ENCODE measurements at places on chromosomes 2 and 18. TPM values are rescaled to one million over a fixed set of nuclear protein-coding genes. Genes with fewer than 3 reads are reported as not detected.

DNA sequence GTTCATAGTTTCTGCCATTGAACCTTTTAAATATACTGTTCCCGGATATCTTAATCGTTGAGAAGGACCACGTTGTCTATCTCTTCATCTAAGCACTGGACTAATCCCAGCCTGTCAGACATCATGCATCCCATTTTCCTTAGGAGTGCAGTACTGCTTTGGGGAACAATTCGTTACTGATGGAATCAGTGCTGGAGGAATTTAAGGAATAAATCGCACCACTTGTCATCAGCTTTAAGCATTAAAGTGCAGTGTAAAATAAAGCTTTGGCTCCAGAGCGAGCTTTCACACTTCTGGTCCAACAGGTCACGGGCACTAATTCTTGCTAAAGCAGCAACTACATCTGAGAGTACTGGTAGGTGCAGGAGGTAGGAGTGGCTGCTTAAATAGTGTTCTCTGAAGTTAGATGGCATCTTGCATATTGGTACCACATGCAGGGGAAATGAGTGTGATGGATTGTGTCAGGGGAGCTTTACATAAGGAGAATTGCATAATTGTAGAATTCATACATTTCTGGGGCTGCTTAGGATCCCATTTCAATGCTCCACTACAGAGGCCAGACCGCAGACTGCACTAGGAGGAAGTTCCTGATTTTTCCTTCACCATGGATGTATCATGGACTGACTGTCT is 105.7 kb upstream of the RASGRP3 start:
- no peak for DNase-seq

GRCh38 chr18:8073167-8073566 is 506.1 kb downstream of the PTPRM start:
- DNase-seq, result no peak

- DNase-seq, result no peak
Observed at GRCh38 chr2:209977386-209978239, 24.8 kb upstream of the RPE start.

Gene CNGA3
- total RNA-seq, result not detected

Gene MTCL1
- 3.5 TPM for total RNA-seq

GRCh38 chr2:238158509-238159070 is at the start of gene ERFE:
TSS of gene ERFE (plus strand) at chr2:238158970. CDS start at chr2:238159008, 38 bp downstream.
- DNase-seq, result no peak

DNA sequence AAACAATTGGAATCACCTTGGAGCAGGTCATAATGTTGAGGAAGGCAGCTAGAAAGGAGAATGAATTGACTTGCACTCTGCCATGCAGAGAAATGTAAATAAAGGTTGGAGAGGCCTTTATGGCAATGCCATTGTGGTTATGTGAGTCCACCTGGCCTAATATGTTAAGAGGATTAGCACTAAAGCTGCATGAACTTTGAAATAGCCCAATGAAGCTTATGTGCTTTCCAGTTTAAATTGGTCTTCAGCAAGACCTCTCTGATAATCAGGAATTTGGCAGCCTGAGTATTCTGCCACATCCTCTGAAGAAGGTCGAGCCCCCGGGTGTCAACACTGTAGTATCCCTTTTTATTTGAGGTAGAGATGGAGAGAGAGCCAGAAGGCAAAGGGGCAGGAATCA is 464.9 kb downstream of the CDH2 start:
- no peak for DNase-seq

DNA sequence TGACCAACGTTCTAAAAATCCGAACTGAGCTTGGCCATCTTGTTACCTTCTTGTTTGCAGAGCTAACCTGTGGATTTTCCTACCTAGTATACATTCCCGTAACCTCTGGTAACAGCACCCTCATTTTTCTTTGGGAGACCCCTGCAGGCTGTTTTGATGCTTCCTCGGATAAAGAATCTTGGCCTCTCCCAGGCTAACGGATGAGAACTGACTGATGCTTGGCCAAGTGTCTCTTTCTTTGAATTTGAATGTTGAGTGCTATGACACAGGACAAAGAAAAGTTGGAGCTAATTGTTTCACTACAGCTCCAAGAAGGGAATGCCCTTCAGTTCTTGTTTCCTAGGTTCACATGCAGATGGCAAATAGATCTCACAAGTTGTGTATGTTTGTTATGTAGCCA is 19.3 kb upstream of the CAVIN2 start:
- no peak for DNase-seq

GRCh38 chr2:73112913-73113854 is at the start of gene RAB11FIP5:
TSS of gene RAB11FIP5 (minus strand) at chr2:73112948. CDS start at chr2:73112777, 171 bp downstream.
- DNase-seq, result peak; percentile 62

Gene PCGF1
- 16.9 TPM for total RNA-seq

DNA sequence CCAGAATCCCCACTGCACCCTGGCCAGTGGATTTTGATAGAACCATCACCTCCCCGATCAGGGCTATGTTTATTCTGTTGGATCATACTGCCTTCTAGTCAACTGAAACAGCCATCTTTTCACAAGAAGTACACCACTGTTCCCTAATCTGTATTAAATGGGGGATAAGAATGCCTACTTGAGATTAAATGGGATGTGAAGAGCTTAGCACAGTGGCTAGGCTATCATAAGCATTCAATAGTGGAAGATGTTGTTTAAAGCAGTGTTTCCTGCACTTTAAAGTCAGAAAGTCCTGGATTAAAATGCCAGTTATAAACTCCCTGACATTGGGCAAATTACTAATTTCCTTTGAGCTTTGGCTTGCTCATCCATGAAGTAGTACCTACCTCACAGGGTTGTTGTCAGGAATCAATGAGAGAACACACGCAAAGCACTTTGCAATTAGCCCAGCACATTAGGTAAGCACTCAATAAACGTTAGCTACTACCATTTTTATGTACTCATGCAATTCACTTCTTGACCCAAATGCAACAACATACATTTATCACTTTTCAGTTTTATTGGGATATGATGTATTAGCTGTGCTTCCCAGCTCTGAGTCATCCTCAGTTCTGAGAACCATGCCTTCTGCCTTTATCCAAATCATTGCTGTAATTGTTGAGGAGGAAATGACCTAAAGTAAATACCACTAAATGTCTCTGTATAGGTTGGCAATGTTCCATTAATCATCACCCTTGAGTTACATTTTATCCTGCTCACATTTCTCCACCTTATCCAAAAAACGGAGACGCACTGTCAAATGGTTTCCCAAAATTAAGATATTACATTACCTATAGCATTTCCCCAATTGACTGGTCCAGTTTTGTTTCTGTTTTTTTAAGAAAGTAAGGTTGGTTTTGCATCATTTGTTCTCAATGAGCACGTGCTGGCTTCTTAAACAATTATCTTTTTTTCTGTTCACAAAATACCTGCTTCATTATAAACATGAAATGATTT is 2.1 kb downstream of the TMEM247 start:
- no peak for DNase-seq

DNA sequence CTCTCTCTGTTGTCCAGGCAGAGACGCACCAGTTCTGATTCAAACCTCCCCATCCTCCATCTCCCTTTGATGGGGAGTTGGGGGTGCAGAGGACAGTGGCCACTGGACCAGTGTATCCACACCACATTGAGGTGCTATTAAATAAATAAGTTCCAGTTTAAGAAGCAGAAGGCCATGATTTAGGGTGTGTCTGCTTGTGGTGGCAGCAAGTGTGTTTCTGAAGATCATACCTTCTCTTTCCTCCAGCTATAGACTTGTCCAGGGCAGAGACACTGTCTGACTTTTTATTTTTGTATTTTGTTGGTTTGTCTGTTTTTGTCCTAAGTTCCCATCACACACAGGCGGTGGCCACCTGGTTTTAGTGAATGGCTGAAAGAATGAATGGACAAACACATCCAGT is 16.5 kb upstream of the INO80C start:
- no peak for DNase-seq

GRCh38 chr2:217868911-217869334 is 133.9 kb downstream of the TNS1 start:
- no peak for DNase-seq

GRCh38 chr2:187461294-187462261 is 13.5 kb upstream of the CALCRL start:
- no peak for DNase-seq

GRCh38 chr18:28115149-28115550 is 61.8 kb downstream of the CDH2 start:
- DNase-seq, result no peak

Gene MFF
- 80.3 TPM for total RNA-seq

DNA sequence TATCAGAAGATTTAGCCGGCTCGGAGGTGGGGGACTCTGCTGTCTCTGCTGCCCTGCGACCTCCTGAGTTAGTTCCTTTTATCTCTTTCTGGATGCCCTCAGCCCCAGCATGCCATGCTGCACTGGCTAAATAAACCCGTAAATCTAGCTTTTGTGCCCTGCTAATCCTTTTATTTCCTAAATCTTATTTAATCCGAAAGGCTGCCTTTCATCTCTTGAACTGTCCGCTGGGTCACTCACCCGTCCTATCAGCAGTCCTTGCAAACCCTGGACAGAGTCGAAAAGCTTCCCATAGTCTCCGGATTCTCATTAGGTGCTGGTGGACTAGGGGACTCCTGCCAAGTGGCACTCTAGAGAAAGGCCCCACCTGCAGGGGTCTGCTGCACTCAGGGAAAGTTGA is 122.0 kb upstream of the APCDD1 start:
- no peak for DNase-seq

Gene SERPINB4
- total RNA-seq, result not detected

GRCh38 chr2:173184031-173185004 is 108.7 kb downstream of the MAP3K20 start:
- DNase-seq, result no peak

Gene MEP1B
- 0.32 TPM for total RNA-seq

Gene TRABD2A
- 5.4 TPM for total RNA-seq

Gene ID2
- total RNA-seq, result 949 TPM

Gene NTSR2
- total RNA-seq, result 0.28 TPM

DNA sequence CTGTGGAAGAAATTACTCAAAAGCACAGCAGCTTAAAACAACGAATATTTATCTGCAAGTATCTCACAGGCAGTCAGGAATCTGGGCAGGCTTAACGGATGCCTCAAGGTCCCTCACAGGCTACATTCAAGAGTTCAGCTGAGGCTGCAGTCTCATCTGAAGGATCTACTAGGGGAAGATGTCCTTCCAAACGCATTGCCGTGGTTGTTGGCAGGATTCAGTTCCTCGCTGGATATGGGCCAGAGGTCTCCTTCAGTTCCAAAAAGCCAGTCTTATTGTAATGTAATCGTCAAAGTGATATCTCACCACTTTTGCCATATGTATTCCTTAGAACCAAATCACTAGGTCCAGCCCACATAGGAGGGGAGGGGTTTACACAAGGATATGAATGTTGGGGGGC is 98.2 kb upstream of the EPAS1 start:
- no peak for DNase-seq

Measured in omental fat pad (tissue), 4 donors.